ENCODE measurements at places on chromosomes 12 and 14. TPM values are rescaled to one million over a fixed set of nuclear protein-coding genes. Genes with fewer than 3 reads are reported as not detected.
A peak's percentile ranks its signal among the peaks of the same experiment; 100 is the strongest.

Gene SIX4
- 0.40 TPM for polyA plus RNA-seq

- H3K4me1 ChIP-seq: no peaks in the 10 kb centered on the region
- peaks cover 7% of the 10 kb centered on the region for H3K36me3 ChIP-seq
- no peak overlapping the region for H3K27ac ChIP-seq
- DNase-seq: no peak
- no peaks in the 10 kb centered on the region for H3K27me3 ChIP-seq
- H3K4me3 ChIP-seq: no peak overlapping the region
Measured at GRCh38 chr12:116959845-116960514, 49.2 kb downstream of the FBXW8 start.

DNA sequence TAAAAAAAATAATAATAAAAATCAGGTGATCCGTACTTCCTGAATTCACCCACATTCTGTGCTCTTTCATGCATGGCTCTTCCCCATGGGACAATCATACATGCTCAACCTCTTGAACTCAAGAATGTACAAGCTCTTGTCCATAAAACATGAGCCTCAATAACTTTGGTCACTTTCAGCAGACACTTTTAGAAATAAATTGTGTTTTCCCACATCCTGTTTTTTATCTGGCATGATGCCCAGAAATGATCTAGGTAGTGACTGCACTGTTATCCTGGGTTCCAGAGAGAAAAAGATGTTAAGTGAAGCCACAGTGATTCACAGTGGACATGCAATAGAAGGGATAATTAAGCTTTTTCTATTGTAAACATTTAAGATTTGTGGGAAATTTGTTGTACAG is 537.6 kb upstream of the TMEM132C start:
- H3K4me1 ChIP-seq: no peaks in the 10 kb centered on the region
- DNase-seq: no peak
- H3K36me3 ChIP-seq: no peaks in the 10 kb centered on the region
- no peaks in the 10 kb centered on the region for H3K27me3 ChIP-seq

DNA sequence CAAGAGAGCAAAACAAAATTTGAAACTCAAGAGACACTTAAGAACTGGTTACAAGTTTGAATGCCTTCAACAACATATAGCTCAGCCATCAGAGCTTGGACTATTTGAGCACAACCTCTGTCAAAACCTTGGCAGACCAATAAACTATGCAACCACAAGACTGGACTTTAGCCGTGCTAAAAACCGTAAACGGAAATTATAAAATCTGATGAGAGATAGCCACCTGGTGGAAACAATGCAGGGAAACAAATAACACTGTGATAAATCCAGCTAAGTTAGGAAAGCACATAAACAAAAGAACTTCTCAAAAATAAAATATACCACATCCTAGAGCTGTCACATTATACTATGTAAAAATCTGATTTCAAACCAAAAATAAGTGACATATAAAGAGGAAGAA is 1074.2 kb upstream of the NOVA1 start:
- no peaks in the 10 kb centered on the region for H3K4me1 ChIP-seq
- no peak for DNase-seq
- no peak overlapping the region for H3K27ac ChIP-seq
- H3K4me3 ChIP-seq: no peak overlapping the region

GRCh38 chr14:70711451-70711850 is 69.7 kb downstream of the TTC9 start:
- DNase-seq: no peak
- no peak overlapping the region for H3K4me3 ChIP-seq
- no peaks in the 10 kb centered on the region for H3K36me3 ChIP-seq
- no peaks in the 10 kb centered on the region for H3K4me1 ChIP-seq
- H3K27me3 ChIP-seq: no peaks in the 10 kb centered on the region
- no peak overlapping the region for H3K27ac ChIP-seq

Gene AKAP6
- polyA plus RNA-seq: 8.5 TPM

DNA sequence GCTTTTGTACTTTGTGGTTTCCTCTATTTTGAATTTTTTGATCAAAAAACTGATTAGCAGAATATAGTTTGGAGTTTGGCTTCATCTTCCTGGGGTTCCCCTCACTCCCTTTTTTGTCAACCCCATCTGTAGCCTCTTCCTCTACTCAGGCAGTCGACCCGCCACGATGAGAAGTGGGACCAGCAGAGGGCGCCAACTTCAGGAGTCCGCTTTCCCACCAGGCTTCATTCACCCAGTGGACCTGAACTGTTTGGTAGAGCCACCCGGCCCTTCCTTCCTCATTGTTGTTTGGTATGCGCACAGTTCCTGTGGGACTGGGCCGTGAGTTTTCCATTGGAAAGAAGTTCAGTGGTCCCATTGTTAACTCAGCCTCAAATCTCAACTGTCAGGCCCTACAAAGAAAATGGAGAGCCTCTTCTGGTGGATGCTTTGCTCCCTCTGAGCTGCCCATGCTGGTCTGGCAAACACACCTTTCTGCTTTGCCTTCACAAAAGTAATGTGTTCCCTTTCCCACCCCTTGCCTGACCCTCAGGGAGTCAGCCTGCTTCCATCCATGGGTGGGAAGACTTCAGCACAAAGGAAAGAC is 21.7 kb downstream of the TMBIM6 start:
- peaks cover 63% of the 10 kb centered on the region for H3K36me3 ChIP-seq
- peak; percentile 32 for DNase-seq
- no peaks in the 10 kb centered on the region for H3K27me3 ChIP-seq

Gene RTL1
- 0.16 TPM for polyA plus RNA-seq

- no peaks in the 10 kb centered on the region for H3K36me3 ChIP-seq
- H3K27ac ChIP-seq: no peak overlapping the region
- peaks cover 3% of the 10 kb centered on the region for H3K4me1 ChIP-seq
Measured at GRCh38 chr14:58815161-58815701, 177.5 kb downstream of the DACT1 start.

DNA sequence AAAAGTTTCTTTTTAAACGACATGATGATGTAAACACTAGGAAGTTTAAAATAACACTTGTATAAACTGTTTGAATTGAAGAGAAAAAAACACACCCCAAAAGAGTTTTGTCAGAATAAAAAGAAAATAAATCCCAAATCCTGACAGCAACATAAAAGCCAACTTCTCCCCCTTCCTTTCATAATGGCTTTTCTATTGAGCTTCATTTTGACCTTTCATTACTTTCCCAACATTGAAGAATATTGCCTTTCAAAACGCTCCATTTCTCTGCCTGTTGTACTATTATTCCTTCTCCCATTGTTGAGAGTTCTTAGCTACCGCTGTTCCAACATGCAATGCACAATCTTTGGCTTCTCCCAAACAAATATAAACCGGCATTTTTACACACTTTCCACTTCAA is 448.5 kb downstream of the BCAT1 start:
- no peaks in the 10 kb centered on the region for H3K36me3 ChIP-seq
- no peak overlapping the region for H3K27ac ChIP-seq
- H3K4me1 ChIP-seq: no peaks in the 10 kb centered on the region

DNA sequence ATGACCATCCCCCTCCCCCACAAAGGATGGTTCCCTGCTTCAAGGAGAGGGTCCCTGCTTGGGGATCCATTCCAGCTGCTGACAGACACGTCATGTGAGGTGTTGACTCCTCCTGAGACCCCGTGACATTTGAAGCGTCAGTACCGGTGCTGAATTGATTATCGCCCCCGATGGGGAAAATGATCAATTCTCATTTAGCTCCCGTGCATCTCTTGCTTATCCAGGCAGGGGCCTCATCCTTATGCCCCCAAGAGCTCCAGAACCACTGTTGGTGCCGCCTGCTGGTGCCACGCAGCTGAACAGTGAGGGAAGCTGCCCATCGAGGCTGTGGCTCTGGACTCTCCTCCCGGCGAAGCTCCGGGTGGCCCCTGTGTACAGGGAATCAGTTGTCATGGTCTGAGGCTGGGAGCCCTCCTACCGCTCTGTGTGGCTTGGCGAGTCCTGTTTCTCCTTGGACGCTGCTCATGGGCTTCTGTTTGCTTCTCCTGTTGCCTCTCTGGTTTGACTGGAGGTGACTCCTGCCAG is 4.6 kb downstream of the KIF26A start:
- H3K27me3 ChIP-seq: peaks cover 18% of the 10 kb centered on the region

DNA sequence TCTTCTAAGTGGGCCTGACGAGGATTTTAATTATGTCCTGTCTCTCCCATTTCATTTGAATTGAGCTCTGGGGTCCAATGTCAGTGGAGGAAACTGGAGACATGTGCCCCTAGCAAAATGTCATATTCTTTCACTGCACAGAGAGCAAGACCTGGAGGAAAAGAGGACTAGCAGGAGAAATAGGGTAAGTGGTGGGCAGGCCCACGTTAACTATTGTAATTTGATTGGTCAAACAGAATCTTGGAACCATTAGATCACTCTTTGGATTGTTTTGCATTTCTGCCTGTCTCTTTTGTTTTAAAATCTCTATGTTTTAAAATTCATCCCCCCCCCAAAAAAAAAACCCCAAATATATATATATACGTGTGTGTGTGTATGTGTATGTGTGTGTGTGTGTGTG is 113.9 kb upstream of the PELI2 start:
- no peak overlapping the region for H3K4me3 ChIP-seq
- no peak for DNase-seq
- H3K4me1 ChIP-seq: peaks cover 33% of the 10 kb centered on the region
- peak overlapping the region; percentile 91 for H3K27ac ChIP-seq
- H3K36me3 ChIP-seq: no peaks in the 10 kb centered on the region
- no peaks in the 10 kb centered on the region for H3K27me3 ChIP-seq

DNA sequence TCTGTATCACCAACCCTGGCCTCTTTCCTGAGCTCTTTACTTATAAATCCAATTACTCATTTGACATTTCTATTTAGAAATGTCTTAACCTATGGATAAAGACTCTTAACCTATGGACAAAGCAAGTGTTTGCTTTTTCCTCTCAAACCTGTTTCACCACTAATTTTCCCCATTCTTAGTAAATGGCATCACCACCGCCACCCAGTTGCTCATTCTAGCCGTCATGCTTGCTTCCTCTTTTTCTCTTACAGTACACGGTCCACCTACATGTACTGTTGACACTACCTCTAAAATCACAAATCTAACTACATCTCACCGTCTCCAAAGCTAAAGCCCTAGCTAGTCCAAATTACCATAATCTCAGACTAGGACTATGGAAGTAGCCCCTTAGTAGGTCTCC is 60.0 kb downstream of the CAPS2 start:
- H3K4me1 ChIP-seq: no peaks in the 10 kb centered on the region
- no peaks in the 10 kb centered on the region for H3K36me3 ChIP-seq
- no peak overlapping the region for H3K4me3 ChIP-seq
- H3K27ac ChIP-seq: no peak overlapping the region
- DNase-seq: no peak

DNA sequence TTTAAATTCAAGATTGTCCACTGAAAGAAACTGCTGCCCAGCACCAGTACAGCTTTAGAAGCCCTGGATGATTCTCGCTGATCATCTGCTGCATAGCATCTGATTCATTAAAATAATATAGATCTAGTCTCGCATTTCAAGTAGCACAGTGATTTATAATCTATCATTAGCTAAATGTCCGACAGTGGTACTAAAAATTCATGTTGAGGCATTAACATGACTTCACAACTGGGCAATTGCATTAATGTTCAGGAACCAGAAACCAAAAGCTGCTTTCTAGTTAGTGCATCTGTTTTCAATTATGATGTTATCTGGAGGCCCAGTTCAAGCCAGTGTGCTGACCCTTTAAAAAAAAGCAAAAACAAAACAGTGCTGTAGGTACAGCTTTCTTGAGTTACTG is 1987.2 kb upstream of the SEL1L start:
- H3K4me3 ChIP-seq: no peak overlapping the region
- DNase-seq: peak; percentile 2
- H3K27ac ChIP-seq: no peak overlapping the region
- no peaks in the 10 kb centered on the region for H3K27me3 ChIP-seq
- H3K4me1 ChIP-seq: no peaks in the 10 kb centered on the region
- H3K36me3 ChIP-seq: no peaks in the 10 kb centered on the region

DNA sequence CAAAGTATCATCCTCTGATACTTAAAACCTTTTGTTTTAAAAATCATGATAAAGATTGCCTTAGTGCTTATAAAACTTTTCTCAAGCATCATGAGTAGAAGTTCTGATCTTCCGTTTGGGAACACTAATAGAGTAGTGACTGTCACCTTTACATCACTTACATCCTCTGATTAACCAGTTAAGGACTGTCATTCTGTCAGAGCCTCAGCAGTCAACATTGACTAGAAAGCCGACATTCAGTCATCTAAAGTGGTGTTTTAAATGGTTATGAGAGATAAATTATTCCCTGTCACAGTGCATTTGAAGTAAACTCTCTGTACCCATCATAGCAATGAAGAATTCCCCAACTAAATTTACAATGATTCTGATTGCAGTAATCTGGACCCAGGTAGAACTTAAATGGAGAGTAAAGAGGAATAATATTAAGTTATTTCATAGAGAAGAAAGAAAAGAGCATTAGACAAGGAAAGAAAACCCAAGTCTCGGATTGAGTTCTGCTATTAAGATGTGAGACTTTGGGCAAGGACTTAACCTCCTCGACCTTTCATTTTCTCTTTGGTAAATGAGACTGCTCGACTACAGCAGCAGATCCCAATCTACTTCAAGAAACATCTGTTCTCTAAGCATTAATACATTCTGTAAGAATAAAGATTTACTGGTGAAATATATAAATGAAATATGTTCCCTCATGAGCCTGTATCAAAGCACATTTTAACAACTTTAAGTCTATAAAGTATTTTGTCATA is 563.9 kb upstream of the LMO3 start:
- no peak overlapping the region for H3K27ac ChIP-seq
- H3K4me1 ChIP-seq: no peaks in the 10 kb centered on the region
- no peaks in the 10 kb centered on the region for H3K27me3 ChIP-seq
- H3K4me3 ChIP-seq: no peak overlapping the region
- no peaks in the 10 kb centered on the region for H3K36me3 ChIP-seq
- no peak for DNase-seq

DNA sequence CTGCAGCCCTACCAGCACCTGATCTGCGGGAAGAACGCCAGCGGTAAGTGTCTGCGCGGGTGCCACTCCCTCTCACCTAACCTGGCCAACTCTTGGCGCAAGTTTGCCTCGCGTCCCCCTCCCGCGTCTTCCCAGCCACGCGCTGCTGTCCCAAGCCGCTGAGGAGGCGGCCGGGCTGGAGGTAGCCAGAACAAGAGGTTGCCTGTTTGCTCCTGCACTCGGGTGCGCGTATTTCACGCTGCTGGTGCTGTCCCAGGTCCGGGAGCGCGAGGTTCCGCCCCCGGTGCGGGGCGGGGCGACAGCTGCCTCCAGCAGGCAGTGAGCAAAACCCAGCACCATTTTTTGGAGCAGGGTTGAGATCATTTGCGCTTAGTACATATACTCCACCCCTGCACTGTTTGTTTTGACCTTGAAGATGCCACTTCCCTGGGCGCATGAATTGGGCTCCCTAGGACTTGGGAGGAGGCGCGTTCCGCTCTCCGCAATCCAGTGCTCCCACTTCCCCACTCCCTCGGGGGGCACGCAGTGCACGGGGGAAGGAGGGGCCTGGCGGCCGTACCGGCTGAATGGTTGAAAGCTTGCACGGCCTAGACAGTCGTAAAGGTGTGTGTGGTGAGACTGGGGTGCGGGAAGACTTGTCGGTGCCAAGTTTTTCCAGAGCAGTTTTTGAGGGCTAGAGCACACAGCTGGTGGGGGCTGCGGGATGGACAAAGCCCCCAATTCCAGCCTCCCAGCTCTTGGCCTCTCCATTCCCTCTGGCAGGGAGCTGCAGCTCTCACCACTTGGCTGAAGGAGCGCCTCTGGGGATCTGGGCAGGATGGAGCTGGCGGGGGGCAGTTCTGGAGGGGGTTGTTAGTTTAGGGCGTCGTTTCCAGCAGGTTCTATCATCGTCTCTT is 226.9 kb upstream of the CRY1 start:
- peaks cover 57% of the 10 kb centered on the region for H3K27me3 ChIP-seq
- no peak for DNase-seq
- no peaks in the 10 kb centered on the region for H3K36me3 ChIP-seq
- H3K27ac ChIP-seq: no peak overlapping the region
- peak overlapping the region; percentile 54 for H3K4me3 ChIP-seq
- H3K4me1 ChIP-seq: peaks cover 15% of the 10 kb centered on the region

GRCh38 chr12:132270969-132271754 is 58.2 kb downstream of the GALNT9 start:
- no peak overlapping the region for H3K4me3 ChIP-seq
- no peak overlapping the region for H3K27ac ChIP-seq
- no peaks in the 10 kb centered on the region for H3K36me3 ChIP-seq
